OCI-LY7 (cell line): ENCODE measurements at places on chromosomes 11 and 22.

- DNase-seq: peak; percentile 66
These were observed 37.7 kb upstream of the GNB1L start for GRCh38 chr22:19892257-19892879.

- no peak for DNase-seq
These were observed 41.9 kb downstream of the MICAL2 start for GRCh38 chr11:12152321-12152720.

DNA sequence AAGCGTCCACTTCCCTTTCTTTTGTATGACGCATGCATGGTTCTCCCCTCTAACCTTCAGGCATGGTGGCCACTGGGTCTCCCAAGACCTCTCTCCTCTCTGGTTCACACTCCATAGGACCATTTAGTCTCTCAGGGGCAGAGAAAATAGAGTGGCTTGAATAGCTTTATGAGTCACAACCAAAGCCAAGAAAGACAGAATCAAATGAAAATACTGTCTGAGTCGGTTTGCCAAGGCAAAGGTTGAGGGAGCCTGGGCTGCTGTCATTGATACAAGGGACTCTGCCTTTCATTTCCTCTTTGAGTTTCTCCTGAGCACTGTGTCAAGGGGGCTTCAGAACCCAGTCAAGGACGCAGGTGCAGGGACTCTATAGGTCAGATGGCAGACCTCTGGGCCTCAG, 44.2 kb downstream of the TENM4 start:
- DNase-seq: no peak

- DNase-seq: no peak
These were observed 165.7 kb downstream of the MN1 start for GRCh38 chr22:27635852-27636251.

DNA sequence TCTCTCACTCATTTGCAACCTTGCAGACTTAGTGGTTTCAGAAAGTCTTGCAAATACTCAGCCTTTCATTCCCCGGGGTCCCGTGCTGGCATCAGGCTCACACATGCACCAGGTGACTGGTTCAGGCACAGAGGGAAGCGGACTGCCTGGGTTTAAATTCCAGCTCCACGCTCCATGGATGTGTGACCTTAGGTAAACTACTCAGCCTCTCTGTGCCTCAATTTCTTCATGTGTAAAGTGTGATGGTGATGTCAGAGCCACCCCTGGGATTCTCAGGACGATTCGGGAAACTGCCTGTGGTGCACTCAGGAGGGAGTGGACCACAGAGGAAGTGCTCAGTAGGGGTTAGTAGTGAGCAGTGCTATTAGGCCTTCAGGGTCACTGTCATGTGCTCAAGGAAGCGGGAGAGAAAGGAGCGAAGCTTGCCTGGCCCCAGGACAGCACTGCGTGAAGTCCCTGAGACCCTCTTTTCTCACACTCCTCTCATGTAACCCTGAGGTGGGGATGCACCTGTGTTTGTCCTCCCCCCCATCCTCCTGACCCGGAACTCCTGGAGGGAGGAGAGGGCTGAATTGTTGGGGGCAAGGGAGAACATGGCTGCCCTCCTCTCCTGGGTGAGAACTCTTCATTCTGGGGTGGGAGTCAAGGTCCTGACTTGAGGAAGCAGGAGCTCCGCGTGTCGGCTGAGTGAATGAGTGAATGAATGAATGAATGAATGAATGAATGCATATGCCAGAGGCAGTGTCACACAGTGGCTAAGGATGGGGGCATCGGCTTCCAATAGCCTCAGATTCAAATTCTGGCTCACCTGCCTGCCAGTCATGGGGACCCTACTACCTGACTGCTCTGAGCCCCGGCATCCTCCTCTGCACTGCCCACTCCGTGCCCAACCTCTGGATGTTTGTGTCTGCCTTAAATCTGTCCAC, 14.4 kb upstream of the UPK3A start:
- no peak for DNase-seq

- no peak for DNase-seq
These were observed 5.2 kb downstream of the MLC1 start for GRCh38 chr22:50080077-50080465.

DNA sequence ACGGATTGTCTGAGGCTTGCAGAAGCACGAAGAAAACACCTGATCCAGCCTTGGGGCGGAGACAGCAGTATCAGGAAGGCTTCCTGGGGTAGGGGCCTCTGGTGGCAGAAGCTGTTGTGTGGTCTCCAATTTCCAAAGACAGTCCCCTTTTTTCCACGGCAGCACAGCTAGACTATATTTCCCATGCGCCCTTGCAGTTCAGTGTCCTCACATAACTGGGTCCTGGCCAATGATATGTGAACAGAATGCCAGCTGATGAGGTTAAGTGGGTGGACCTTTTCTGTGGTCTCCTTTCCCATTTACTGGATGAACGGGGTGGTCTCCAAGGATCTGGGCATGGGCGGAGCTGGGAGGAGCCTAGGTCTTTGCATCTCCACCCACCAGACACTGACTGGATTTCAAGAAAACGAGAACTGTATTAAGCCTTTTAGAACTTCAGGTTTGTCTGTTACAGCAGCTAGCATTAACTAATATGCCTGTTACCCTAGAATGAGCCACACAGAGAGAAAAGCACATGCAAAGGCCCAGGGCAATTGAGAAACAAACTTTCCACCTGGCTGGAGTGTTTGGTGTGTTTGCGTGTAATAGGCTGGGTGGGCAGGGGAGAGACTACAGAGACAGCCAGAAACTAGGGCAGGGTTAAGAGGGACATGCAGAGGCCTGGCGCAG, 6.2 kb downstream of the GAL3ST1 start:
- no peak for DNase-seq

GRCh38 chr11:36333897-36334296, 37.8 kb downstream of the PRR5L start:
- DNase-seq: peak; percentile 61

GRCh38 chr11:91653079-91653754, 571.4 kb upstream of the FAT3 start:
- DNase-seq: no peak

- no peak for DNase-seq
These were observed 28.1 kb downstream of the RRAS2 start for GRCh38 chr11:14330881-14331280.

DNA sequence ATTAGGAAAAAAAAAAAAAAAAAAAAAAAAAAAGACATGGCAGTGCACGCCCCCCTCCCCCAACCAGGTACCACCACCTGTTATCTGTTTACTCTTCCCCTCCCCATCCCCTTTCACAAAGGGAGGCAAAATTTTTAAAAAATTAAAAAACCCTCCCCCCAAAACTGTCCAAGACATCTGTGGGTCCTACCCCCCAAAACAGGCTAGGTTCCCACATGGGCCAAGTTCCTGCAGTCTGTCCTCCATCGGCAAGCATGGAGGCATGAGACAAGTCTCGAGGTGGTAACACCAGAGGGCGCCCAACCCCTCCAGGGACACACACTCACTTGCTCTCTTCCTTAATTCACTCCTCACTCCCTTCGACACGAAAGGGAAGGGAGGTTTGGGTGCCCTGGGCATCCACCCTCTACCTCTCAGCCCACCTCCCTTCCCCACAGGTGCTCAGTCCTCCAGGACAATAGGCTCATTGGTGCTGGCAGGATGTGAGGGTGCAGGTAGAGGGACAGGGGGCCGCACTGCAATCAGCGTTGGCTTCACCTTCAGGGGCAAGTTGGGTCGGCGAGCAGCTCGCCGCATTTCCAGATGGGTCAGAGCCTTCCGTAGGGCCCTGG, 2.2 kb upstream of the TUT1 start:
- DNase-seq: peak; percentile 73

GRCh38 chr11:65634905-65635731, 2.8 kb upstream of the SIPA1 start:
- DNase-seq: no peak

DNA sequence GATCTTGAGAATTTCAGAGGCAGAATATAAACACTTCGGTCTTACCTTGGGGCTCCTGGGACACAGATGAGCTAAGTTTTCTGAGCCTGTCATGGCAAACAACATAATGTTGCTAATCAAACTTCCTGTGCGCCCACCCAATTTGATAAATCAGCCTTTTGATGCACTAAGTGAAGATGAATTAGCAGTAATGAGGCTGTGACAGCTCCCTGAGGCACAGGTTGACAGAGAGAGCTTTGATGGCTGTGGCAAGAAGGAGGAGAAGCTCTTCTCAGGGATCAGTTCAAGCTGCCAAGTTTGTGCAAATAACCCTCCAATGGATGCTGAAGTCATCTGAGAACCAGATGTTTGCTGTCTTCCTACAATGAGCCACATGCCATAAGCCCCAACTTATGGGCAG, 34.4 kb downstream of the DRD2 start:
- DNase-seq: no peak

- no peak for DNase-seq
These were observed 33.9 kb downstream of the ARRB1 start for GRCh38 chr11:75317446-75318122.

- no peak for DNase-seq
These were observed 40.4 kb downstream of the GAB4 start for GRCh38 chr22:16967453-16968217.

- peak; percentile 8 for DNase-seq
These were observed 36.1 kb upstream of the OR8B8 start for GRCh38 chr11:124481365-124482323.

DNA sequence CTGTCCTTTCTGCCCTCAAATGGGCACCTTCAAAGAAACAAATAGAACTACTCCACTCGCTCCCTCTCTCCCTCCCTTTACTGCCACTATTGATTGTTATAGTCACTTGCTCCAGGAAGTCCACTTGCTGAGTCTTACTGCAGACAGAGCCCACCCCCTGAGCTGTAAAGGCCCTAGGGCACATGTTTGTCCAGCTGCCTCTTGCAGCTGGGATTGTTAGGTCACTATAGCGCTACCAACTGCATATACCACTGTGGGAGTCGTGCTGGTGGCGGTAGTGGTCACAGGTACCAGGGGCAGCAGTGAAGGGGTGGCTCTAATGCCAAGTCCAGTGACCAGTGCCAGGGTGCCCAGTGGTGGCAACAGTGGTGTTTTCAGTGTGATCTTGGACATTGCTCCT, 4.4 kb upstream of the SREBF2 start:
- DNase-seq: no peak

DNA sequence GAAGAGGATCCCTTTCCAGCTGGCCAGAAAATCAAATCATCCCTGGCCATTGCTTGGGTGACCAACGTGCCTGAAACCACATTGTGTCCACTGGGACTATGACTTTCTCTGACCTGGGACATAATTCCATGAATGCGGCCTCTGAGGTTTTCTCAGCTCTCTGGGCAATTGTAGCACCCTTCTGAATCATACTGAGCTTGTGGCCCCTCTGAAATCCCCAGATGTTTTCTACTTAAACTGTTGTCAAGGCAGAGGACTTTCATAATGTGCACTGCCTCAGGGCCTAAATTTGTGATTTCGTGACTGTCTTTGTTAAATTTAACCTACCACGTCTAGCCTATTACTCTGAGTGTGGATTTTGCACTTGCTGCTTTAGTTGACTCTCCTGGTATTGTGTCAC, 321.1 kb upstream of the PLET1 start:
- DNase-seq: no peak

GRCh38 chr22:32817137-32817730, 15.7 kb downstream of the TIMP3 start:
- DNase-seq: no peak

- no peak for DNase-seq
These were observed 47.6 kb downstream of the ST3GAL4 start for GRCh38 chr11:126403022-126403581.

- DNase-seq: no peak
These were observed 35.0 kb downstream of the PDGFB start for GRCh38 chr22:39209756-39210155.
